Fibroblast of the conjunctiva (primary cell): ENCODE measurements at places on chromosomes 2 and 18.

DNA sequence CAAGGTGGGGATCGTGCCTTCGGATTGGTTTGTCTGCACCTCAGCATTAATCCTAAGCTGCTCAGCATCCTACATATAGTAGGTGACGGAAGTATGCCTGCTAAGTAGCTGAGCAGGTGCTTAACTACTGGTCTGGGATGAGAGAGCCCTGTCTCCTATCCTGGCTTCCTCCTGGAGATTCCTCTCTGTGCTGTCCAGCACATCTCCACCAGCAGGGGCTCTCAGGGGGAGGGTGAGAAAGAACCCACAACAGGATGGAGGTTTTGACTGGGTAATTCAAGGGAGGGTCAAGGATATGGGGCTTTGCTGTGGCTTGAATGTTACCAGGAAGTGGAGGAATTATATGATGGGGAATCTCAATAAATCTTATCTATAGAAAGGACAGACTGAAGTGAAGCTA is 45.4 kb upstream of the KIF5C start:
- DNase-seq = no peak

GRCh38 chr18:44149706-44150105 is 531.0 kb upstream of the SETBP1 start:
- DNase-seq = peak; percentile 50

GRCh38 chr2:227853204-227853629 is 18.2 kb upstream of the DAW1 start:
- DNase-seq = peak; percentile 57

GRCh38 chr18:63237881-63238692 is 81.5 kb downstream of the BCL2 start:
- peak; percentile 77 for DNase-seq

GRCh38 chr2:43569921-43570320 is 25.9 kb downstream of the THADA start:
- DNase-seq = no peak
